ENCODE measurements at places on chromosomes 12 and 14.

GRCh38 chr14:90661866-90662265, 154.4 kb downstream of the TTC7B start:
- DNase-seq: no peak

GRCh38 chr14:60975551-60975950, 5.3 kb downstream of the TRMT5 start:
- DNase-seq: no peak

DNA sequence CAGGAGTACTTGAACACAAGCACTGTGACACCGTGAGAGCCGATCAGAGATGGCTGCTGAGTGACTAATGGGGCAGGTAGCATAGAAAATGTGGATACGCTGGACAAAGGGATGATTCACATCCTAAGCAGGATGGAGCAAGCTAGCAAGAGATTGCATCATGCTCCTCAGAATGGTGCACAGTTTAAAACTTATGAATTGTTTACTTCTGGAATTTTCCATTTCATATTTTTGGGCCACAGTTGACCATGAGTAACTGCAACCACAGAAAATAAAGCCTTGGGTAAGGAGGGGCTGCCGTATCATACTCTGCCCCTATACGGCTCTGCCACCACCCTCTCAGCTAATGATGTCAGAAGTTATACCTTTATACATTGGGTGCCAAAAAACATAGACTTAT, 23.3 kb upstream of the MARK3 start:
- no peak for DNase-seq

DNA sequence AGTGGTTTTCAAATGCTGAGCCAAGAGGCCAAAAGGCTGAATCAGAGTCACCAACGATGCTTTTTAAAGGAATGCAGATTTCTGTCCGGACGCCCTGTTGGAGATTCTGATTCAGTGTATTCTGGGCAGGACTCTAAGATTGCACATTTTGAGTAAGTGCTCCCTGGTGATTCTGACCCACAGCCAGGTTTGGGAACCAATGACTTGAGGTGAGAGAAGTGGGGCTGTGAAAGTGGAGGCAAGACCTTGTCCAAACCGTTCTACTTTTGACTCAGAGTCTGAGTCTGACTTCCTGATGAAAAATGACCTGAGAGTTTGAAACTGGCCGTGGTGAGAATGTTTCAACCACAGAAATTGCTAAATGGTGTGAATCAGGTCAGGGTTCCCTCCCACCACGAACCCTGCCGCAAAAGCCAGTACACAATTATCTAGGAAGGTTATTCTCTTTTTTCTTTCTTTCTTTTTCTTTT, 90.2 kb downstream of the NTN4 start:
- no peak for DNase-seq

DNA sequence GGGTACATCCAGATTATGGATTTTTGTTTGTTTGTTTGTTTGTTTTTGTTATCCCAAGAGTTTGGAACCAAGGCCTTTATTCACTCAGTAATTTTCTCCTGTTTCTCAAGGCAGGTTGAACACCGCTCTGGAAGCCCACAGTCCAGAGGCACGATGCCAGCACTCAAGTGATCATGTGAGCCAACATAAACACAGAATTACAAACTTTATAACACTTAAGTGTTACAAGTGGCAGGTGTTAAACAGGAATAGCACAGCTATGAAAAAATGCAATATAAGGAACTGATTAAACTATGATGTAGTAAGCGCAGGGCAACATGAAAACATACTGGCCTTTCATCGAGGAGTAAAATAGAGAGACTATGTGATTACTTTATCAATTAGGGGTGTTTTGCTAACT, 1885.8 kb upstream of the SEL1L start:
- DNase-seq: no peak

DNA sequence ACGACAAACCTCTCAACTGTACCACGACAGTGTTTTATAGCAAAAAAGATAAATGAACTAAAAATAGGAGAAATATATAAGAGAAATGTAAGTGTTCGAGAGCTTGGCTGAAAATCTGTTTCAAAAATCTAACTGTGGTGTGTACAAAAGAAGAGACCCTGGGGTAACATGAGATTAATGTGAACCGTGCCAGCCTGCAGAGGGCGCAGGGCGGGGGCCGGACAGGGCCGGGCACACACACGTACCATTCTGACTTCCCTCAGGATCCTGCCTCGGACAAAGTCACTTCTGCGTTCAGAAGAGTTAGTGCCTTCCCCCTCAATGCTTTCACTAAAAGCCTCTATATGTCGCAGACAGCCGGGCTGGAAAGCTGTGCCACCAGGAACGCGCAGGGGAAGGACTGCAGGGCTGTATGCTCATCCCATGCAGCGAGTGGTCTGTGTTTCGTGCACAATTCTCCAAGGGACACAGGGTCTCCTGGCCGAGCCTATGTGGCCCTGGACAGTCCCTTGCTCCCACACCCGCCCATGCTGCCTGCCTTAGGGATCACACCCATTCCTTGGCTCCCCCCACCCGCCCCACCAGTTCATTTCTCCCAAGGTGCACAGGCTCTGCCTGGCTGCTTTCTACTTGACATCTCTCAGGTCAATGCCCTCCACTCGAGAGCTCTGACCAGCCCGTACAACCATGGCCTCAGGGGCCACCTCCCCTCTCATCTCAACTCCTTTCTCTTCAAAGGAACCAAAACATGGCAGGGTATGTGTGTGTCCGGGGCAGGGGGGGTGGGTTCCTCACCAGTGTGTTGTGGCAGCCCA, 8.5 kb downstream of the CDCA4 start:
- DNase-seq: no peak

- no peak for DNase-seq
These were observed 102.2 kb downstream of the KIF26A start for GRCh38 chr14:104240434-104241157.

GRCh38 chr12:118166946-118167345, 31.0 kb downstream of the PEBP1 start:
- DNase-seq: no peak

DNA sequence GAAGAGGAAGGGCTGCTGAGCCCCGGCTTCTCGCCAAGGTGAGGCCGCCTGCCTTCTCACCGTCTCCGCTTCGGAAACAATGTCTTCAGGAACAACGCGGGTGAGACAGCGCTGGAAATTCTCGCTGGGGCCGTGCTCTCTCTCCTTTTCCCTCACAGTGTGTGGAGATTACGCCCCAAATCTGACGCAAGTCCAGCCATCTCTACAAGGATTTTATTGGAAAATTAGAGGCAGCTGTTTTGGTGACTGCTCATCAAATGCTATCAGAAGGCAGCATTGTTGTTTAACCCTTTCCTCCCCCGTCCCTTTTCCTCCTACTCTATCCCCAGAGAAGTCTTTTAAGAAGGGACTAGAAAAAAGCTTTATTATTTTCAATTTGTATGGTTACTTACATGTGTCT, 53.5 kb downstream of the PIWIL1 start:
- no peak for DNase-seq
